ENCODE measurements at places on chromosomes 7 and 10.

- DNase-seq = no peak
Measured at GRCh38 chr7:26155531-26156375, 3.8 kb downstream of the NFE2L3 start.

DNA sequence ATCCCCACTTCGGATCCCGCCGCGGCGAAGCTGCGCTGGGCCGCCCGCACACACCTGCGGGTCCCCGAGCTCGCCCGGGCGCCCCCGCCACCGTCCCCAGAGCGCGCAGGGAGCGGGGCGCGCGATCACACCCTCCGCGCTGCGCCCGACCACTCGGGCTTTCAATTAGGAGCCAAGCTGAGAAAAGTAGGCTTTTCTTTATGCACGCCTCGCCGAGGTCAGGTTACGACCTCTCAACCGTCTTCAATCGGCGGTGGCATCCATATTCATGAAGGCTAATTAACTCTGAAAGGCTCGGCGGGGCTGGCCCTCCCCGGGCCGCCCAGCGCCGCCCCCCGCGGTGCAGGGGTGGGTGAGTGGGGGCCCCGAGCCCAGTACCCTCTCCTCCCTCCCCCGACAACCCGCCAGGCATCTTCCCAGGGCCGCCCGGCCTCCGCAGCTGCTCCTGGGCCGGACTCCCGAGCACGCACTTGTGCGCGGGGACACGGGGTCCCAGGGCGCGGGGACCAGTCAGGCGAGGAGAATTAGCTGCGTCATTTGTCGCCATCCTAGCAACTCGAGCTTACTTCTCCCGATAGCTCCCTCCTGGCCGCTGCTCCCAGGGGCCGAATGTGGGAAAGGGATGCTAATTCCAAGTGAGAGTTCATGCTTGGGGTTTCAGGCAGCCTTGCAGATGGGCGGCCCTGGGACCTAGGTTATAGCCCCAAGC, 155.5 kb upstream of the LYZL2 start:
- peak; percentile 72 for DNase-seq

GRCh38 chr10:11678074-11678793, 63.9 kb upstream of the ECHDC3 start:
- no peak for DNase-seq

- DNase-seq = no peak
Measured at GRCh38 chr10:126209451-126209850, 178.8 kb downstream of the ADAM12 start.

DNA sequence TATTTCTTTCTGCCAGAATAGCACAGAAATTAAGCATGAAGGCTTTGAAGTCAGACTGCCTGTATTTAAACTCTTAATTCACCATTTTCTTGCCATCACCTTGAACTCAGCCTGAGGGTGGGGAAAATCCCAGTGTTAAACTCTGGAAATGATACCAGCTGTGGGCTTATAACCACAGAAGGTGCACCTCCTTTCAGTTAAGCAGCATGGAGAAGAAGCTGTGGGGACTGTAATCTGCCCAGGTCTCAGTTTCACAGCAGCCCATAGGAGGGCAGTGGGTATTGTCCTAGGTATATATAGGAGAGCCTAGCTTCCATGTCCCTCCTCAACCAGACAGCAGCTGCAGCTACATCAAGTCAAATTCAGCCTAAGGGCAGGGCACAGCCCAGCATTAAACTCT, 241.6 kb downstream of the HPSE2 start:
- DNase-seq = no peak

DNA sequence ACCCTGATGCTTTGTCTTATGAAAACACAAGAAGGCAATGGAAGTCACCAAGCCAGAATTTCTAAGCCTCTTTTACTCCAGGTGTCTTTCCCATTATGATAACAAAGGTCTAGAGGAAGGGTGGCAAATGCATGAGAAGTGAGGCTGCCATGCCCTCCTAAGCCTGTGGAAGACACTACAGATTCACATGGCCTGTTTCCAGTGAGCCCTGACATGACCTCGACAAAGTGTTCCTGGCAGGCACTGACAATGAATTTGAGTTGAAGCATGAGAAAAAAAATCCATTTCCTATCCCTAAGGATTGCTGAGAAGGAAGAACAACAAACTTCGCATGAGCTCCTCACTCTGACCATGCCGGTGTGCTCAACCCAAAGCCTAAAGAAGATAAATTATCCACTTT, 268.0 kb downstream of the HTR7 start:
- no peak for DNase-seq
